ENCODE measurements at places on chromosomes 13 and 19.

- no peak for DNase-seq
Observed at GRCh38 chr13:73273745-73274144, 214.9 kb downstream of the KLF5 start.

DNA sequence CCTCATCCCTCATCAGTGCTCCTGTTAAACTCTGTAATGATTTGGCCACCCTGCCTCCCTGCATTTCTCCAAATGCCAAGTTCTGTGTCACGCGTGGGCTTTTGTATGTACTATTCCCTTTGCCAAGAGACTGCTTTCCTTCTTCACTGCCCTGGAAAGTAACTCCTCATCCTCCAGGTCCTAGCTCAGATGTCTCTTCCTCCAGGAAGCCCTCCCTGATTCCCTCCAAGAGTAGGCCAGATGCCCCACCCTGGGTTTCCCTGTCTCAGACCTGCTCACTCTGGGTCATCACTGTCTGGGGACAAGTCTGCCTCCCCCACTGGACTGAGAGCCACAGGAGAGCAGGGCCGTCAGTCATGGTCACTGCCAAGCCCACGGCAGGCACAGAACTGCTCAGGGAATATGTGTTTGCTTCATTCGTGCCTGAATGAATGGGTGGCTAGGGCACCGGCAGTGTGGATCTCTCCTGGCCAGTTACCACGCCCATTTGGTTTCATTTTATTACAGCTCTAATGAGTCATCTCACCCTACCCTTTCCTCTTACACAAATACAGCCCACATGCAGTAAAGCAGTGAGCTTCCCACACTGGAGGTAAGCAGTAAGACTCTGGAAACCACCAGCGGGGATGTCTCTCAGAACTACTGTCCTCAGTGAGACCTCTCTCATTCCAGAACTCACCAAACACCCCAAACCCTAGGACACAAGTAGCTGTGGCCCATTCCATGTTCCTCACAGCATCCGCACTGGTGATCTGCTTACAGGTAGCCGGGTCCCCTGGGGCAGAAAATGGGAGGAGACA lies 12.1 kb upstream of the GPR4 start:
- no peak for DNase-seq

- DNase-seq, result peak; percentile 27
Observed at GRCh38 chr13:46288570-46289259, 77.0 kb downstream of the LRRC63 start.

GRCh38 chr13:98220271-98220791 lies 43.3 kb upstream of the RNF113B start:
- DNase-seq, result no peak

DNA sequence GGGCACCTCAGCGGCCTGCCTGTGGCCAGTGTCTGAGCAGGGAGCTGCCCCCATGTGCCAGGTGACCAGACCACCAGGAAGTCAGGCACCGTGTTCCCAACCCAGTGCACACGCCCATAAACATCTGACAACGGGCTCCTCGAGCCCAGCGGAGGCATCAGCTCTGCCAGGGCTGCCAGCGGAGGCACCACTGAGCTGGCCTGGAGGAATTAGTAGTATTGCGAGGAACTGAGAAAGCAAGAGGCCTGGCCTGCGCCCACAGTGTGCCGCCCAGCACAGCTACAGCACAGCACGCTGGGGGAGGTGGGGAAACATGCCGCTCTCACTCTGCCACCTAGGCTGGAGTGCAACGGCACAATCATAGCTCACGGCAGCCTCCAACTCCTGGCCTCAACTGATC lies 44.6 kb downstream of the ANKRD27 start:
- DNase-seq, result no peak

- no peak for DNase-seq
Observed at GRCh38 chr19:39154100-39154628, 28.6 kb downstream of the PAK4 start.

DNA sequence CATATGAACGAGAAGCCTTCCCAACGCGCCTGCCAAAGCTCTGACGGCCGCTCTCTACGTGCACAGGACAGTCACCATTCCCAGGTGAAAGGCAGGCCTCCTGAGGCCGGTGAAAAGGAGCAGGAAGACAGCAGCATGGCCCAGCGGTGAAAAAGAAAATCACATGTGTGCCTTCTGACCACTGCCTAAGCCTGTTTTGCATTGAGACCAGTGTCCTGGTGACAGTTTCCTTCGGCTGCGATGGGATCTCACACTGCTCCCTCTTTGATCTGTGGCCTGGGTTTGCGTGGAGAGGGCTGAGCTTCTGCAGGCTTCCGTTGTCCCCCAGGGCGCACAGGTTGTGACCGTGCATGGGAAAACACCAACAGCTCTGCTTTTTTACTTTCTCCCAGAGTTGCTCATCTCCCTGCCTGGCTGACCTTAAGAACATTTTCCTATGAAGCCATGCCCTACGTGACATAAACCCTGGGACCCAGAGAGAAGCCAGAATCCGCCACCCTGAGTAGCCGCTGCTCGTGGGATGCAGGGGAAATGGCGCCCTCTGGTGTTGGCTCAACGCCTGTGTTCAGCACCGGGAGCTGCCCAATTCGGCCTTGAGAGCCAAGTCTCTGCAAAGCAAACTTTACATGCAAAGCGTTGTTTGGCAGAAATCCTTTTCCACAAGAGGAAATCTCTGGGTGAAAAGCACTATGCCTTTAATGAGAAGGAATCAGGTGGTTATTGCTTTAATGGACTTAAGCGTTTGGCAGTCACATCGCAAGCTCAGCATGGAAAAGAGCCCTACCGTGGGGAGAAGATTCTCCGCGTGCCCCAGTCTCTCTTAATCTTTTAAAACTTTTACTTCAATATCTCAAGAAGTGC lies 112.2 kb upstream of the GPR12 start:
- no peak for DNase-seq

Measured in SHP77 treated with DMSO at 0.1 percent for 48 hours (cell line).